ENCODE measurements at places on chromosomes 4 and X.

GRCh38 chr4:71882113-71882841, 98.4 kb upstream of the GC start:
- no peak for DNase-seq

- DNase-seq: no peak
Observed at GRCh38 chr4:181006499-181007260, 1236.5 kb upstream of the TENM3 start.

DNA sequence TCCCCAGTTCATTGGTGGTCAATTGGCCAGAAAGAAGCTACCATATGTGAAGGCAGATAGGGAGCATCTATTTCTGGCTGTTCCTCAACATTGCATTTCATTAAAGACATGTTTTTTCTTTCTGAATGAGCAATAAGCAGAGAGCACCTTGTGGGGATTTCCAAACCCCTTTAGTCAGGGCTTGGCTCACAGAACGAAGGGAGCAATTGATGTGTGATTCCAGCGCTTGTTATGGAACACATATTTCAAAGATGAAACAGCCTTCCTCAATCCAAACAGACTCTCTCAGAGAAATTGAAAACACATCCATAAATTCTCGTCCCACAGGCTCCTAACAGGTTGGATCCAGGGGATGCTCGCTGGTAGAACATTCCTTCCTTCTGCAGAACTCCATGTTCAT, 84.1 kb downstream of the CLCN4 start:
- DNase-seq: no peak

GRCh38 chr4:138677212-138677611, 338.4 kb upstream of the NOCT start:
- DNase-seq: no peak

DNA sequence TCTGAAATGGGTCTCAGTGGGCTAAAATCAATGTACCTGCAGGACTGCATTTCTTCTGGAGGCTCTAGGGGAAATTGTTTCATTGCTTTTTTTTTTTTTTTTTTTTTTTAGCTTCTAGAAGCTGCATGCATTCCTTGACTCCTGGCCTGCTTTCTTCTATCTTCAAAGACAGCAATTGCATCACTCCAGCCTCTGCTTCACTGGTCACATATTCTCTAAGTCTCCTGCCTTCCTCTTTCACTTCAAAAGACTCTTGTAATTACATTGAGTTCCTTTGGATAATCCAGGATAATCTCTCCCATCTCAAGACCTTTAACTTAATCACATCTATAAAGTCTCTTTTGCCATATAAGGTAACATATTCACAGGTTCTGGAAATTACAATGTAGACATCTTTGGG, 11.3 kb upstream of the PCYT1B start:
- no peak for DNase-seq

GRCh38 chr4:186623546-186623945, 68.2 kb upstream of the MTNR1A start:
- DNase-seq: no peak

- peak; percentile 15 for DNase-seq
Observed at GRCh38 chr4:40140196-40140595, 56.6 kb upstream of the RHOH start.

GRCh38 chr4:70688795-70689231, 481 bp downstream of the UTP3 start:
- no peak for DNase-seq

DNA sequence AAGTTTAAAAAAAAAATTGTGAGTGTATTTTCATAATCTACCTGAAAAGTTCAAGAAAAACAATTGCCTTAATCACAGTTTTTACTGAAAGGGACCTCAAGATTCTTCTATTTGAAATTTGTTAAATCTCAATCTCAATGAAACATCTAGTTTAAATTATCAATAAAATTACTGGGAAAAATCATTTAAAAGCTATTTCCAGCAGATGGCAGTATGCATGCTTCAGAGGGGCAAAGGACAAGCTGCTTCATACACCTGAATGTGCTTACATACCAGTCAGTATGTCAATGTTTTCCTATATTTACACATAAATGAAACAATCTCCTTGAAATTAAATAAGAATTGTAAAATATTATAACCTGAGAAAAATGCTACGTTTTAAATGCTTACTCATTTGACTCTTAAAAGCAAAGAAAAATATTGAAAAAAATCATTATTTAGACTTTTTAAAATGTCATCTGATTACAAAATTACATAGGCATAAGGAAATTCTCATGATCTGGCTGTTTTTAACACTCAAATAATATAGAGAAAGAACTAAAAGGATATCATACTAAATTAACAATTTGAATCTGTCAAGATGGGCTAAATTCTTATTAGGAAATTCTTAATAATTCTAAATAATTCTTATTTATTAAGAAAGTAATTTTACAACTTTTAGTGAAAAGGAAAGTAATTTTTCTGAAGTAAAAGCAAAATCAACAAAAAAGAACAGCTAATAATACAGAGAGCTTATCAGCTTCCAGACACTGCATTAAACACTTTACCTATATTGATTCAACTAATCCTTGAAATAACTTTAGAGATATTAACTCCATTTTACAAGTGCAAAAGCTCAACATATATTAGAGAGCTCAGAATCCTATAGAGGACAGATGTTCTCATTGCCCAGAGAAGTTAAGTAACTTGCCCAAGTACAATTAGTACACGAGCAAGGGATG, 242.1 kb downstream of the ADAMTS3 start:
- DNase-seq: peak; percentile 16

DNA sequence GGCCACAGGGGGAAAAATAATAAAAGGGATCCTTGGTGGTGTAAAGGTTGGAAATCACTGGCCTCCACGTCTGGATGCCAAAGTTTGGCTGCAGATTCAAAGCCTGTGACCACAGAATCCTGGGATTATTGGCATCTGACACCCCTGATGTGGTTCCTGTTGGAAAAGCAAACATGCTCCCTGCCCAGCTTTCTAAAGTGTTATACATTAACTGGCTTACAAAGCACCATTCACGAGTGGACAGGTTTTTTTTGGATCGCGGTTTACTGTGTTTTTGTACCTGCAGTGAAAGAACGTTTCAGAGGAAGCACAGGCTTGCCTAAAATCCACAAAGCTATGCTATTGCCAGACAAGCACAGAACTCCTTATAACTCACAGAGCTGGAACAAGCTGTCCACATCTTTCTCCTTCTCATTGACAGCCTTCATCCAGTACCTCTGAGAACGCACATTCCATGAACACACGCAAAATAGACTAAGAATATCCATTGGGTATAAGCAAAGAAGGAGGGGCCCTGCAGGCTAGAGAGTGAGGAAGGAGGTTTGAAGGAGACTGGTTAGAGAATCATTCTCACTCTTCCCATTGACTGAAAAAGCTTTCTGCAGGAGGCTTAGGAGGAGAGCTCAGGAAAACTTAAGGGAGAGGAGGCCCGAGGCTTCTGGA, 14.5 kb upstream of the CAPN6 start:
- DNase-seq: no peak

DNA sequence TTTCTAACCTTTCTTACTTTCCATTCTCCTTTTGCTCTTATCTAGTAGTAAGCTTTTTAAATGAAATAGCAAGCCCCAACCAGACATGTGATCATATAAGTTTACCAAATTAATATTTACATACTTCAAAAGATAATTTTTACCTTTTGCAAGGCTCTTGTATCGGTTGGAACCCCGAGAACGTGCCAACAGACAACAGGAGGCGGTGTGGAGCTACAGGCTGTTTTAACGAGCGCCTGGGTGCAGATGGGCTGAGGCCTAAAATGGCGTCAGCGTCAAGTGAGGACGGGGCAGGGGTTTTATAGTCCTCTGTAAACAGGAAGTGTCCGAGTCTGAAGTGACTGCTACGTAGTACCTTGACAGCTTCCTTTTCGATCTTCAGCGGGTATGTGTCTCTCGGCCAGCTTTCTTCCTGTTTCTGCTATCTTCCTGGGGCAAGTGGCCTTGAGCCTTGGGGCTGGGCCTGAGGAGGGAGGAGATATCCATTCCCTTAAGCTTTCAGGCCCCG, 342.7 kb downstream of the GALNTL6 start:
- DNase-seq: no peak

GRCh38 chrX:119757979-119758730, at the start of gene SOWAHD:
TSS of gene SOWAHD (plus strand) at chrX:119758588. CDS start at chrX:119758668, 80 bp downstream.
- no peak for DNase-seq

DNA sequence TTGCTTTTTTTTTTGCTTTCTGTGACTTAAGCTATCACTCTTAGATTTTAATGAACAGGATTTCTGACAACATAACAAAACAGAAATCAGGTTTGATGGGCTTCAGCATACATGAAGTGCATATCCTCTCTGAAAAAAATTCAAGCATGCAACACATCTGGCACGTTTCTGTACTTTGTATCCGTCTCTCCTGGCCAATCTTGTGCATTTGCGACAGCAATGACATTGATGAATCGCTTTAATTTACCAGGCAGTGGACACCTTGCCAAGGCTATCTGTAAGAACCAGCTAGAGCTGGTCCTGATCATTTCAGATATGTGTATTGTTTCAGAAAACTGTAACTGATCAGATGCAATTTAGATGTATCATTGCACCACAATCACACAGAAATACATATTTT, 93.3 kb downstream of the CCSER1 start:
- no peak for DNase-seq
